ENCODE measurements at places on chromosomes 5 and 9.

GRCh38 chr5:70440-70839 is 21.5 kb upstream of the PLEKHG4B start:
- DNase-seq, result no peak

DNA sequence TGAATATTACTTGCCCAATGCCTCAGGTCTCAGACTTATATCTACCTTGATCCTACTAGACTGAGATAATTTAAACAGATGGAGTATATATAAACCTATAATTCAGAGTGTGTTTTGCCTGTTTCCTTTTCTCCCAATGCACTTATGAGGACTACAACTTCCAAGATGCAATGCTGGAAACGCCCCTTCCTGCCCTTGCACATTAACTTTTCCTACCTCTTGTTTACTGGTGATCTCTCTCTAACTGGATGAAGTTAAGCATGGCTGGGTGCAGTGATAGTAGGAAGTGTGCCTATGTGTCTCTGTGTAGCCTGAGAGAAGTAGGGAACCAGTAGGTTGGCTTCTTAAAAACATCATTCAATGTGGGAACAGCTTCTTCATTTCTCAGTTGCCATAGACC is 115.2 kb downstream of the SVEP1 start:
- no peak for DNase-seq

DNA sequence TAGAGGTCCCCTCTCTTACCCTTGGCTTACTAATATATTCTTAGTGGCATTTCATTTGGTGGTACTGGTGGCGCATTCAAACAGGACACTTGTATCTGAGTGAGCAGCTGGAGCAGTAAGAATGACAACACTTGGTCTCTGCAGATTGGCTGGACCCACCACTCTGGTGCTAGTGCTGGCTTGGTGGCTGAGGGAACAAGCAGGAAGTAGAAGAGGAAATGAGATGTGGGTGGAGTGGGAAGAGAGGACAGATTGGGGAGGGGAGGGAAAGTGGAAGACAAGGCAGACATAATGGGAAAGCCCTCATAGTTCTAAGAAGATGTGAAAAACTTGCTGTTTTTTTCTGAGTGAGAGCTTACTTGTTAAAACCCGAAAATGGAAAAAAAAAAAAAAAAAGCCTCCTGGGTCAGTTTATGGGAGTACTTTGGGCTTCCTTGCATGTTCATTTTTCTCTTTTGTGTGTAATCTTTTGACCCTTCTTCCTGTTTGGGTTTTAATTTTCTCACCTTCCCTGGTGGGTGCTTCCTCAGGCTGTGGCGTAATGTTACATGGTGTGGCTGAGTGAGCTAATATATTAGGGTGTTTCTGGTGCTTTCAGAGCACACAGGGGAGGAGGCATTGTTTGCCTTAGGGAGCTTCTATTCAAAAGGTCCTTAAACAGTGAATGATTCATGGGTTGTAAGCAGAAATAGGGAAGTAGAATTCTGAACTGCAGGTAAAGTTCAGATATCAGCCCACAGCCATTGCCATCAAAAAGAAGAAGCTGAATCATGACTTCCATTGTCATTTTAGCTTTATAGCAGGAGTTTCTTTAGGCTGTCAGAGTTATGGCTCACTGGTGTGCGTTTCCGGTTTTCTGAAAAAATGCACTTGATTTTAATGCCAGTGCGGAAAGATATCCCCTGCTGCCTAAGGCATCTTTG is 52.3 kb downstream of the TLE4 start:
- DNase-seq, result no peak

DNA sequence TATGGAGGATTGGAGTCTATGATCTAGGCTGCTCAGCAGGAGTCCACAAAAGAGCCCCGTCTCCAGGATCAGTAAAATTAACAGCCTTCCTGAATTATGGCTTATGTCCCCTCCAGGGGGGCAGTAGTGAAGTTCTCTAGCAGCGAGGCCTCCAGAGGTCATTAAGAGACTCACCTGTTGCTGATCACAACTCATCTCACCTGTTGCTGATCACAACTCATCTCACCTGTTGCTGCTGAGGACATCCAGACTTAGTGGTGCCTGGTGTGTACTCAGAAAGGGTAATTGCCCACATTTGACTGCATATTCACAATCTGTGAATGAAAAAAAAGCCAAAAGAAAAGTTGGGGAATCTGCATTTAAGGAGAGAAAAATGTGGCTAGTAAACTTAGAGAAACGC is 129.5 kb downstream of the SMARCA2 start:
- DNase-seq, result no peak

GRCh38 chr5:143400541-143401226 is 2.8 kb downstream of the NR3C1 start:
- DNase-seq, result no peak
